HFF-Myc (cell line): ENCODE measurements at places on chromosomes 2 and 18.

DNA sequence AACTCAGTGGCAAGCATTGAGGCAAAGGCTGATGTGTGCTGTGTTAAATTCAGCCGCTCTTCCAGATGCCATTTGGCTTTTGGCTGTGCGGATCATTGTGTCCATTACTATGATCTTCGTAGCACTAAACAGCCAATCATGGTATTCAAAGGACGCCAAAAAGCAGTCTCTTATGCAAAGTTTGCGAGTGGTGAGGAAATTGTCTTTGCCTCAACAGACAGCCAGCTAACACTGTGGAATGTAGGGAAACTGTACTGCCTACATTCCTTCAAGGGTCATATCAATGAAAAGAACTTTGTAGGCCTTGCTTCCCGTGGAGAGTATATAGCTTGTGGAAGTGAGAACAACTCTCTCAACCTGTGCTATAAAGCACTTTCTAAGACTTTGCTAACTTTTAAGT is 195.5 kb upstream of the RAB12 start:
- no peak for DNase-seq

- DNase-seq, result no peak
These were observed 202.1 kb downstream of the CTIF start for GRCh38 chr18:48740851-48741485.

GRCh38 chr18:35192415-35192814 is 48.4 kb upstream of the ZNF397 start:
- no peak for DNase-seq

- DNase-seq, result no peak
These were observed 199.7 kb upstream of the SLC14A2 start for GRCh38 chr18:45415614-45416013.

GRCh38 chr2:166560022-166560421 is 66.0 kb upstream of the SCN7A start:
- no peak for DNase-seq

- DNase-seq, result no peak
These were observed 1.4 kb downstream of the RAB11FIP5 start for GRCh38 chr2:73111073-73112025.

DNA sequence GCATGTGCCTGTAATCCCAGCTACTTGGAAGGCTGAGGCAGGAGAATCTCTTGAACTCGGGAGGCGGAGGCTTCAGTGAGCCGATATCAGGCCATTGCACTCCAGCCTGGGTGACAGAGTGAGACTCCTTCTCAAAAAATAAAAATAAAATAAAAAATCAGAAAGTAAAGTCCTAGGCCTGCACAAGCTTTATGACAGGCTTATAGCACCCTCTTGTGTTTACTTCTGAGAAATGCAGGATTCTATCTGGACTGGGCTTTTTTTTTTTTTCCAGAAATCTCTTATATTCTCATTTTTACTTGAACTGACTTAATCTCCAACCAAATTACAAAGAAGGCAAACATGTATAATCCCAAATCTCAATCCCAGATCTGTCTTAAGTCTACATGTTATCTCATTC is 26.1 kb upstream of the REG3G start:
- no peak for DNase-seq

DNA sequence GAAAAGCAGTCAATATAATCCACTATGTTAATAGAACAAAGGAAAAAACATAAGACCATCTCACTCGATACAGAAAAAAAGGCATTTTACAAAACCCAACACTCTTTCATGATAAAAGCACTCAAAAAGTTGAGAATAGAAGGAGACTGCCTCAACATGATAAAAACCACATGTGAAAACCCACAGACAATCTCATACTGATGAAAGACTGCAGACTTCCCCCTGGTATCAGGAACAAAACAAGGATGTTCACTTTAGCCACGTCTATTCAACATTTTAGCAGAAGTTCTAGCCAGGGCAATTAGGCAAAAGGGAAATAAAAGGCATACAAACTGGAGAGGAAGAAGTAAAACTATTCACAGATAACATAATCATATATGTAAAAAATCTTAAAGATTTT is 285.9 kb downstream of the EIPR1 start:
- no peak for DNase-seq

GRCh38 chr2:40957508-40957907 is 505.6 kb upstream of the SLC8A1 start:
- DNase-seq, result no peak

DNA sequence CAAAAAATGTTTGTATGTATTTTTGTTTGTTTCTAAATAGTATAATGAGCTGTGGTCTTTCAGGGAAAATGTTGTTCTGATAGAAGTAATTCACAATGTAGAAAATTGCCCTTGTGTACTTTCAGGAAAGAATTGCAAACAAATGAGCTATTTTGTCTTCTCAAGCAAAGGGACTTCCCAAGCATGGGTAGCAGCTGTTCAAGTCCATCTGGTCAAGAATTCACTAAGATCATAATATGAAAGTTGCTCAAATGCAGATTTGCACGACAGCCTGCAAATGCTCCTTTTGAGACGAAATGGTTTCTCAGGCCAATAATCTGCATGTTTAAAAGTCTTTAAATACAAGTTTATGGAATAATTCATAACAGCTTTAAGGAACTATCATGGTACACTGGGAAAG is 51.9 kb upstream of the HNMT start:
- no peak for DNase-seq

DNA sequence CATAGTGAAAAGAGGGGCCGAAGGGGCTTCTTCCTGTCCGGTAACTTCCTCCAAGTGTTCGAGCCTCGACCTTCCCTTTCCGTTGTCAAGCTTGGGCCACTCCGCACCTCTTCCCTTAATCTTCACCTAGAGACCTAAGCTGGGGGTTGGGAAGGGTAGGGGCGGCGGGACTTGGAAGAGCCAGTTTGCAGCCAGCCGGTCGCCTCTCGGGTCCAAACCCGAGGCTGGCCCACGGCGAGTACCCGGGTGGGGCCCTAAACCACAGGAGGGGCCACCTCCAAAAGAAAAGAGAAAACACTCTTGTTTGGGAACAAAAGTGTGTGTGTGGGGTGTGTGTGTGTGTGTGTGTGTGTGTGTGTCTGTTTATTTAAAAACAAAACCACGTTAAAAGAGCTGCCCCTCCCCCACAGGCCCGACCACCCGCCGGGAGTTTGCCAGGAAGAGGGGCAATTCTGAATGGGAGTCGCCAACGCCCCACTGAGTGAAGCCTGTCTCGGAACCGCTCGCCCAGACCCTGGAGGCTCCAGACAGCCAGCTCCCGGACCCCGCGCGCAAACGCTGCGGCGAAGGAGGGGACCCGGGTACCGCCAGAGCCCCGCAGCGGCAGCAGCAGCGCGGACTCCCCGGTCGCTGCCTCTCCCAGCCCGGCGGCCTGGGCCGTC is 488 bp upstream of the RHOB start:
- DNase-seq, result no peak

- no peak for DNase-seq
These were observed at the start of gene KLHL29 for GRCh38 chr2:23384551-23385343. KLHL29 (plus strand) TSS chr2:23385179; CDS start chr2:23562197, 177,018 bp downstream.

DNA sequence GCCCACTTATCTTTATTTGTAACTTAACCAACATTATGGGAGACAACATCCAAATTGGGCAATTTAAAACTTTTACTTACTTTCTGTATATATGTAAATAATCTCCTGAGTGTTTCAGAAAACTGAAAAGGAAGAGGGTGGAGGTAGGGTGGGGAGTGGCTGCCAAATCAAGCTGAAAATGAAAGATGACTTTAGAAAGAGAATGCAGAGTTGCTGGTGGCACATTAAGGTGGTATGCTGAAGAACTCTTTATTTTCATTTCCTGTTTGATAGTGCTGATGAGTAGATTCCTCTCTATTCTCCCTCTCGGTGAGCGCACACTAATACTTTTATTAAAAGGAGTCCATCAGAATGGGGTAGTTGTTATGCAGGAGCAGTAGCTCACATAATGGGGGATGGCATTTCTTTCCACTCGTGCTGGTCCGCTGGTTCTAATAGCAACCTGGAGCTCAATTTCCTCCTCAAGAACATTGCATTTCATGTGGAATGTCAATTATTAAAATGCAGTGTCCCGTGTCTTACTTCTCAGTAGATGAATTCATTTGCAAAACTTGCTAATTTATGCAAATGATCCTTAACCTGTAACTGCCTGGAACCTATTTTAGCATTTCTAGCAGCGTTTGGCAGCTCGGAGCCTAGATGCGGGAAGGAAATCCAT is 466.9 kb upstream of the HNRNPA3 start:
- no peak for DNase-seq

GRCh38 chr2:85988175-85988913 is 99.6 kb upstream of the ST3GAL5 start:
- DNase-seq, result no peak

DNA sequence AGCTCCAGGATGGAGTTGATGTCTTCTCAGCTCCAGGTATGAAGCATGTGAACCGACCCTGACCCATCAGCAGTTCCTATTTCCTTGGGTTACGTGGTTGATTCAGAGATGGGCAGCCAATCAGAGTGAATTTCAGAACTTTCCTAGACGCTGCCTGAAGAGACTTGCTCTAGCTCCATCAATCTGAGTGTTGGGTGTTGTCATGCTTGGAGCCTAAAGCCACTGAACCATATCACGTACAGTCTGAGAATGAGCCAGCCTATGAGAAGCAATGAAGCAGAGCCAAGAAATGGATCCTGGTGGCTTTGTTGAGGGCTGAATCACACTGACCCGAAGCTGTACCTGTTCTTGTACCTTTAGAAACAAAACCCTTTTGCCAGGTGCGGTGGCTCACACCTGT is 19.6 kb upstream of the KLF7 start:
- no peak for DNase-seq
